ENCODE measurements at places on chromosomes 5 and 9. TPM values are rescaled to one million over a fixed set of nuclear protein-coding genes. Genes with fewer than 3 reads are reported as not detected.

The FBN2 gene
- 1.0 TPM for total RNA-seq

The GGTA1 gene
- total RNA-seq, result 11.0 TPM

The ADAMTS12 gene
- 2.0 TPM for total RNA-seq

The SPINK4 gene
- not detected for total RNA-seq

The AMBP gene
- total RNA-seq, result 5.3 TPM

The GALNT12 gene
- total RNA-seq, result 10.8 TPM

The C8G gene
- total RNA-seq, result 1.9 TPM

The CDH18 gene
- total RNA-seq, result not detected

All from kidney (tissue), 22 donors.